T-helper 22 cell (primary cell): ENCODE measurements at places on chromosomes 3 and 15.

DNA sequence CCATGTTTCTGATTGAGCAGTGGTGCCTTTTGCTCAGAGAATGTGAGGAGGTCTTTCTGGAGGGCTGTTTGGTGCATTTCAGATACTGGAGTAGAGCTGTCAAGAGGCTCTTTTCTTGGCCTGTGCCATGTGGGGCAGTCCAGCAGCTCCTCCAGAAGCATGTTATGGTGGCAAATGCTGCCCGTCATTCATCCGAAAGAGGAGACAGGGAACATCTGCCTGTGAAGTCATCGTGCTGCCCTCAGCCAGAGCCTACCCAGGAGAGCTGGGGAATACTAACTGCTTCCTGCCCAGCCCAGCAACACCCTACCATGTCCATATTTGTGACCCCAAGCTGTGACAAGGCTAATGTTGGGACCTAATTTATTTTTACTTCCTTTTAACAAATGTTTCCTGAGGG, 82.2 kb upstream of the SLC6A6 start:
- DNase-seq, result no peak

- DNase-seq, result no peak
Measured at GRCh38 chr3:78287085-78287484, 1247.2 kb downstream of the ROBO2 start.

DNA sequence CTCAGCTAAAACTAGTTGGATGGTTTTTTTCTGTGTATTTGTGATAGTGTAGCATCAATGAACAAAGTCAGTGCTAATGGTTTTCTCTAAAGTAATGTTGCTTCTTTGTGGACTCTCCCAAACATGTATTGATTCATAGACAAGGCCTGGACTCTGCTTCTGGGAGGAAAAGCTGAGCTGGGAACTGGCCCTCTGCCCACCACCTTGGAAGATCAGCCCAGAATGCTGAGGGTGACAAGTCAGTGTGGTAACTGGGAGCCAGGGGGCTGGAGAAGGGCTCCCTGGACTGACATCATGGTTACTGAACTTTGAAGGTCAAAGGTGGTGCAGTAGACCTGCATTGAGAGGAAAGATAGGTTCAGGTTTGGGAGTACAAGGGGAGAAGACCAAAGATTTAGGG, 3.0 kb downstream of the ARHGAP31 start:
- DNase-seq, result no peak

GRCh38 chr3:108312656-108313055, 16.3 kb downstream of the HHLA2 start:
- no peak for DNase-seq

DNA sequence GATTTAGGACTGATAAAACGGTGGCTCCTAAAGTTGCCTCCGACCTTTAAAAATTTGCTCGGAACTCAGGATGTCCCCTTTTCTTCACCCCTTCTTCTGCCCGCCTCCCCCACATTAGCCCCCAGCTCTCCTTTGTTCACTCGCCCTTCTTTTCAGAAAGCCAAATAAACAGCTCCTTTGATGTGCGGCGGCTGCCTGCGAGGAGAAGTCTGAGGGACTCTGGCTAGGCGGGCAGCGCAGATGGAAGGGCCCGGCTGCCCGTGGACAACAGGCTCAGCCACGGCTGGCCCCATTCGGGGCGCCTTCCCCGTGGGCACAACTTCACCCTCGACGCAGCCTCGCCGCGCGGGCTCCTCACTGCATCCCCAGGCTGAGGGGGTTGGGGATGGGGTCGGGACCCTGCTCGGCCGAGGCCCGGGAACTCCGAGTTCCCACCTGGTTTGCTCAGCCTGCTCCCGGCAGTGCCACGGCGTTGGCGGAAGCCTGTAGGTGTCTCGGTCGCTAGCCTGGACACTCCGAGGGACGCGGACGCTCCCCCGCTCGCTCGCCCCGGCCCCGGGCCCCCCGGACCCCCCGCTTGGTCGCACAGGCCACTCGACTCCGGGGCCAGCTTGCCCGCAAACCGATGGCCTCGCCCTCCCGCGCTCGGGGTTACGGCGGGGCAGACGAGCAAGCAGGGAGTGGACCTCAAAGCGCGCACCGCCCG, 897 bp upstream of the TLE3 start:
- peak; percentile 24 for DNase-seq

- no peak for DNase-seq
Measured at GRCh38 chr15:94847325-94847724, 616.0 kb downstream of the MCTP2 start.
